A673 (cell line): ENCODE measurements at places on chromosomes 3 and 15. TPM values are rescaled to one million over a fixed set of nuclear protein-coding genes. Genes with fewer than 3 reads are reported as not detected.
A peak's percentile ranks its signal among the peaks of the same experiment; 100 is the strongest.

Gene RTP3
- total RNA-seq, result not detected in 2 replicates

Gene LNP1
- total RNA-seq, result 4.3 and 5.3 TPM in 2 replicates

Gene ERC2
- total RNA-seq, result 0.90 and 1.4 TPM in 2 replicates

Gene GHSR
- not detected in 2 replicates for total RNA-seq

Gene GOLGA8G
- not detected in 2 replicates for total RNA-seq

Gene GPX1
- total RNA-seq, result 122 and 128 TPM in 2 replicates

Gene NISCH
- 46.9 and 48.6 TPM in 2 replicates for total RNA-seq

Gene PGBD4
- total RNA-seq, result 2.6 and 2.7 TPM in 2 replicates

DNA sequence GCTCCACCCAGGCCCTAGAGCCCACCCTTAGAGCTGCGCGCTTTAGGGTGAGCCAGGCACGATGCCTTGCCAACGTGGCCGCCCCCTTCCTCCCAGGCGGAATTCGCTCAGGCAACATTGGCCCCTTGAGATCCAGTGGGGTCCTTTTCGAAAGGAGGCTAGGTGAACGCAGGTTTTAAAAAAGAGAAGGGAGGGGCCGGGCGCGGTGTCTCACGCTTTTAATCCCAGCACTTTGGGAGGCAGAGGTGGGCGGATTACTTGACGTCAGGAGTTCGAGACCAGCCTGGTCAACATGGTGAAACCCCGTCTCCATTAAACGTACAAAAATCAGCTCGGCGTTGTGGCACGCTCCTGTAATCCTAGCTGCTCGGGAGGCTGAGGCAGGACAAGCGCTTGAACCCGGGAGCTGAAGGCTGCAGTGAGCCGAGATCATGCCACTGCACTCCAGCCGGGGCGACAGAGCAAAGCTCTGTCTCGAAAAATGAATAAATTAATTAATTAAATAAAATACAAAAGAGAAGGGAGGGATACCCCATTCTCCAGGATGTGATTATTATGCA lies 984 bp upstream of the RPP25 start:
- DNase-seq, result peak; percentile 63

DNA sequence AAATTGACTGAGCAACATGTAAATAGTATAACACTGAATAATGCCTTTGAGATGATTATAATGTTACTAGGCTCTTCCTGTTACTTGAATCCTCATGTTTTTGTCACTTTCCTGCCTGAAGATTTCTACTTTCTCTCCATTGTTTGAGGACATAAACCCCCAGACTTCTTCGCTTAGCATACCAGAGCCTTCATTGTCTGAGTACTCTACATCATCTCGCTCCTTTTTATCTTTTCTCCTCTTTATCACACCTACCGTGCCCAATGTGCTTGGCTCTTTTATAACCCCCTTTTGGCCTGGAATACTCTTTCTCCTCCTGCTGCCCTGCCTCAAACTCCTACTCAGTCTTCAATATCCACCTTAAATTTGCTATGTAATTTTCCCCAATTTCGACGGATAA lies 30.3 kb upstream of the MGA start:
- DNase-seq, result no peak

DNA sequence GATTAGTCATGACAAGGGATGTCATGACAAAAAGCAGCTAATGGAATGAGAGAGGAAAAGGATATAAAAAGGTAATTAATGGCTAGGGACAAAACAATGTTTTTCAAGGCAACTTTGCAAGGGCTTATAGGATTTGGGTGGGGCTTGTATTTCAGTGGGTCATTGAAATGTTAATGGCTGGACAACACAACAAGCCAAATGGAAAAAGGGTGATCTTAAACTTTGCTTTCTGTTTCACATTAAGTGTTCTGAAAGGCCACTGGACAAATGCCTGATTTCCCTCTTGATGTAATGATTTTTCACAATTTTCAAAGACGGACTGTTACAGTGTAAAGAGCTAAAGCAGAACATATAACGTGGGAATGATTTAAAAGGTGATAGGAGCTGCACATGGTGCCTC lies 345.0 kb downstream of the TUSC7 start:
- no peak for DNase-seq

DNA sequence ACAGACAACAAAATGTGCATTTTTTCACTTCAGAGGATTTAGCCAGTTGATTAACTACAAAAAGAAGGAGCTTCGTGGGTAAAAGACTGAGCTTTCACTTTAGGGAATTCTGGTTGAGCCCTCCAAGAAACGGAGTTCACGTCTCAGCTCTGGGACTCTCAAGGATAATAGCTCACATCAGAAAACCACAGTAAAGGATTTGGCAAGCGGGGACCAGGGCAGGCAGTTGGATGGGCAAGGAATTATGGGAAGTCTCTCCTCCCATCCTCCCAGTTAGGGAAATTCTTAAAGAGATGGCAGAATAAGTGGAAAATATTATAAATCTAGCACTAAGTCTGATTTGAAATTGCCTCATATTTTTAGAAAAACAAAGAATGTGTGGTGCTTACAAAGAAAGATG lies 188.3 kb upstream of the EOMES start:
- DNase-seq, result no peak

GRCh38 chr3:130715616-130716015 lies 31.0 kb downstream of the PIK3R4 start:
- DNase-seq, result no peak

DNA sequence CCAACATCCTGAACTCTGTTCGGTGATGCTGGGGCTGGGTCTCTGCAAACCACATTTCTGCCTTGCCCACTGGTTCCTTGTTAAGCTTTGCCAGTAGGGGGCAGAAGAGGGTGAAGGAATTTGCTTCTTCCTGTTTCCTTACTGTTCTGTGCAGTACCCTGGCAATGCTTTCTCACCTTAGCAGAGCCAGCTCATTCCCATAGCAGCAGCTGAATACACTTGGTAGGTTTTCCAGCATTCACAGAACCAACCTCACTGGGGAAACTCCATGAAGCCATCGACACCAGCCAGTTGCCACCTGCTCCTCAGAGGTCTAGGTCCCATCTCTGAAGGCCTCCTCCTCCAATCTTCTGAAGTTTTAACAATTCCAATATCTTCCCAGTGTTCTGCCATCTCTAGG lies 308.4 kb downstream of the PDCD6IP start:
- peak; percentile 84 for DNase-seq

DNA sequence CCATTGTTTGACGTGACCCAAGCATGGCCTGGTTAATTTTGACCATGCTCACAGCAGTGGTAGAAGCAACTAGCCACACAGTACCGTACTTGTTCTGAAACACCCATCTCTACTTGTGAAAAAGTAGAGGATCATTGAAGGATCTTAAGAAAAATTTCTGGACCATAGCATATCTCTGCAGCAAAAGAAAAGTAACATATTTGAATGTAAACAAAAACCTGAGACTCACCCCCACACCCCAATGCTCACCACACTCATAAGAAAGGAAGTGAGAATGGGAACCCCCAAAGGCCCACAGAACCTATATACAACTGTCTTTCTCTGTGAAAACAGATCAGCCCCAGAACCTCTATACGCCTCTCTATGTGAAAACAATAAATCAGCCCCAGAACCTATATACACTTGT lies 33.8 kb upstream of the TFRC start:
- DNase-seq, result no peak

DNA sequence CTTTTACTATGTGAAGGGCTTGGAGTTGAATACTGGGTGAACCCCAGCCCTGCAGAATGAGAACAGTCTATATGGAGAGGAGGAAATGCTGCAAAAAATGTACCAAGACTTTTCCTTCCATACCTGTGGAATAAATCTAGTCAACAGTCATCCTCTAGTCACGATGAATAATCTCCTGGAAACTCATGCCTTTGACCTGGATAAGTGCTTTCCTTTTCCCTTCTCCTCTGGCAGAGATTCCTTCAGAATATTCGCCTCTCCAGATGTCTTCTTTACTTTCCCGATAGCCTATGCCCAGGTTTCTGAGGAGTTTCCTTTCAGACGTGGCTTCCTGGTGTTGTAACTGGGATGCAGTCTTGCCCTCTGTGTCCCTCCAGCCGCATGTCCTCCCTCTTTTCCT lies 28.1 kb downstream of the CCNL1 start:
- DNase-seq, result no peak

GRCh38 chr3:194592798-194593752 lies 40.1 kb downstream of the TMEM44 start:
- peak; percentile 94 for DNase-seq

GRCh38 chr3:83096-83495 lies 113.5 kb upstream of the CHL1 start:
- no peak for DNase-seq

DNA sequence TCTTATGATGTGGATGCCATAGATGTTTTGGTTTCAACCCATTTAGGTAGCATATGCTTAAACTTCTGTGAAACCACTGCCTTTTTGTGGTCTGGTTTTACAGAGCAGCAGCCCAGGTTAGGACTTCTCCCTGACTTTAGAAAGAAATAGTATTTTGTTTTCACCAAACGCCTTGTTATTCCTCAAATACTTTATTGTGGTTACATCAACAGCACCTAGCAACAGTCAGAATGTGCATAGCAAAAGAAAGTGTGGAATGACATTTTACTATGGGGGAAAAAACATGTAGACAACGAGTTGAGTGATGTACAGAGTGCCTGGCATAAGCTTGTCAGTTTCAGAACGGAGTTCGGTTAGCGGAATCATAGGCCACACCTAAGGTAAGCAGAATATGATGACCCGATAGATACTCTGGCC lies 159.2 kb downstream of the TPRG1 start:
- DNase-seq, result no peak

- DNase-seq, result no peak
Measured at GRCh38 chr3:160099834-160100233, 111.2 kb downstream of the IL12A start.

- peak; percentile 69 for DNase-seq
Measured at GRCh38 chr3:114362815-114363214, 69.0 kb downstream of the TIGIT start.

DNA sequence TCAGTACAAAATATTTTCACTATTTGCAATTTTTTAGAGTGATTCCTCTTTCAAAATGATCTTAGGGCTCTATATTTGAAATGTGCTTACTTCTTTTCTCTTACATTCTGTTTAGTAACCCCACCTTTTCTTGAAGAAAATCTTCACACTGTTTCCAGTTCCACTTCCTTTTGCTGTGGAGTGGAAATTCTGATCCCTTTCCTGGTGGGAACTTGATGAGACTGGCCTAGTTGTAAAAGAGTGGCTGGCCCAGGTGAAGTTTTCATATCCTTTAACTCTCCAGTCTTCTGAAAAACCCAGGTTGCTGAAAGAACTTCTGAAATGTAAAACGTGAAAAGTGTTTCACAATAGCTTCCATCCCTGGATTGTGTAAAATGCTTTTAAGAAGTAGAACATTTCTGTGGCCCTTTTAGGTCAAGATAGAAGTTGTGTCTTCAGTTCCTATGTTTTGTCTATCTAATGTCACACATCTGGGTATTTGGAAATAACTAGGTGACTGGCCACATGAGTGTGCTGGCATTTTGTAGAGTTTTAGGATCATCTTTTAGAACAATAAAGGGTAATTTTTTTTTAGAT lies 84.8 kb upstream of the LRIG1 start:
- DNase-seq, result no peak

- DNase-seq, result no peak
Measured at GRCh38 chr3:3842356-3842755, 43.1 kb downstream of the LRRN1 start.

GRCh38 chr3:148790370-148790769 lies 37.2 kb upstream of the CPB1 start:
- no peak for DNase-seq

DNA sequence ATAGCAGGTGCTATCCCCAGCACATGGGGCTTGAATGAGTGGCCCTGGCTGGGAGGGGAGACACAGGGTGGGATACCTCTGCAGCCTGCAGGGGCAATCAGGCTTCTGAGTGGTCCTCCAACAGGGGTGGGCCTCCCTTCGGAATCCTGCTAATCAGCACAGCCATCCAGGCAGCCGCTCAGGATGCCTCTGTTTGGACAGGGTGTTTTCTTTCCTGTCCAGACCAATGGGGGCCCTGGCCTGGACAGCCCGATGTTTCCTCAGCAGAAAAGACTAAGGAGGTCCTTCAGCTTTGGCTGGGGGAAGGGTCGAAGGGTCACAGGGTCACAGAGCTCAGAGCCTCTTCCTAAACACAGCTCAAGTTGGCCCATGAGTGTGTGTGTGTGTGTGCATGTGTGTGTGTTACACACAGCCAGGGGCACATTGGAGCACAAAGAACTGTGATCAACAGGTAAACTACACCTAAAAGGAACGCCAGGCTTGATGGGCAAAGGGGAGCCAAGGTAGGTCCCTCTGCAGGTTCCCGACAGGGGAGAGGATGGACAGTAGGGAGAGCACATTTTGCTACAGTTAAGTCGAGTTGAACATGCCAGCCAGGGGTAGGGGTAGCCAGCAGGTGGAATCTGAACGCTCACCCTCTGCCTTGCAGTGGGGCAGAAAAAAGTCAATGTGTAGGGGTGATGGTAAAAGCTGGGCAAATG lies 1.1 kb upstream of the HAPLN3 start:
- DNase-seq, result no peak

- no peak for DNase-seq
Measured at GRCh38 chr15:60283936-60284335, 113.8 kb downstream of the ANXA2 start.

GRCh38 chr3:9817436-9817835 lies 7.4 kb downstream of the TTLL3 start:
- DNase-seq, result no peak

DNA sequence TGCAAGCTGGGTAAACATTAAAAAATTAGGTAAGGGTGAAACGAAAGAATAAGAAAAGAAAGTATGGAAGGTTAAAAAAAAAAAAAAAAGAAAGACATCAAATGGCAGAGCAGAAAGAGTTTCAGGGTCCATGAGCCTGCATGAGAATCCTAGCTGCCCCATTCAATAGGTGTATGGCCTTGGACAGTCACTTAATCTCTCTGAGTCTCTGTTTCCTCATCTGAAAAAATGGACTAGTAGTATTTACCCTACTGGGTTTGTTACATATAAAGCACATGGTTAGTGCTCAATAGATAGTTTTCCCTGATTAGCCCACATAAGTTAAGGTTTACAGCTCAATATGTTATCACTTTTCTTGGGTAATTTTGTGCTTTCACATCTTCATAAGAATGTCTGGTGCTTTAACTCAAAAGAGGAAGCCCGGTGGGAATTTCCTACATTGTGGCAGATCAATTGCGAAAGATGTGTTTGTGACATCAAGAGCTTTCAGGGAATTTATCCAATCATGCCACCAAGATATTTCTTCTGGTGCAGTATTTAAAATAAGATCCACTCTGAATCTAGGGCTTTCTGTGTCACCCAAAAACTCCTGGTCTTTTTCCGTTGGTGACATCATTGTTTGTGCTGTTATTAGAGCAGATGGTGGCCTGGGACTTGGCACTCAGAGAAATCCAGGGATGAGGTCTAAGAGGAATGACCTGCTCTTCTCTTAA lies 57.2 kb upstream of the UBE2E1 start:
- peak; percentile 68 for DNase-seq

DNA sequence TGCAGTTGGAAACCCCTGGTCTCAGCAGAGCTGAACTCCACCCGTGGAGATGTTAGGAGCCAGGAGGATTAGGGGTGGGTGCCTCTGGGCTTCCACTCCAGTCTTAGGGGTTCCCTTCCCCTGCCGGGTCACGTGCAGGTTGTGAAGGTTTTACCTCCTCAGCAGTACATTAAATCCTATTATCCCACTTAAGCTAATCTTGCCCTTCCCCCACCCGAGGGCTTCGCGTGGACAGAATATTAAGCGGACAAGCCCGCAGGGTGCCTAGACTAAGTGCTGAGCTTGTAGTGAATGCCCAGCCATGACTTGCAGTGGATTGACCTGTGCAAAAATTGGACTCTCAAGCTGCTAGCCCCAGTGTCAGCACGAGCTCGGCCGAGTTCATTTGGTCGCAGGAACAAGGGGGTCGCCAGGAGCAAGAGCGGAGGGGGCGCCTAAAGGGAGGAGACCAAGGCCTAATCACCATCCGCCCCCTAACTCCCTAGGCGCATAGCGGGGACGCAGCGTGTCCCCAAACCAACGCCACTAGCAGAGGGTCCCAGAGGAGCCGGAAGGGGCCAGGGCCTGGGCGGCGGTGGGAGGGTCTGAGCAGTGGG lies 498 bp upstream of the SEMA4B start:
- DNase-seq, result no peak
